ENCODE measurements at places on chromosomes 16 and 17.

GRCh38 chr17:74522381-74523105, 8.7 kb downstream of the CD300LB start:
- DNase-seq = no peak

GRCh38 chr17:74433421-74434121, 1.7 kb downstream of the GPRC5C start:
- no peak for DNase-seq

DNA sequence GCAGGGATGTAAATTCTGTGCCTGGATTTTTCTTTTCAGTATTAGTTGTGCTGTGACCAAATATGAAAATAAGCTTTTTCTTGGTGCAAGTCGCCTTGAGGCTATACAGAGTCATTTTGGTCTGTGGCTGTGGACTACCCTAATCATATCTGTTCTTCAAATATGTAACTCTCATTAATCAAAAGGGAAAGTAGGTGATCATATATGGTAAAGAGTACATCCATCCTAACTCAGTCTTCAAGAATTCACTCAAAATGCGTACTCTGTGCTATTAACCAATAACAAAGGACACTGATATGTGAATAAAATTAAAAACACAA, 2.6 kb downstream of the CPD start:
- DNase-seq = no peak

DNA sequence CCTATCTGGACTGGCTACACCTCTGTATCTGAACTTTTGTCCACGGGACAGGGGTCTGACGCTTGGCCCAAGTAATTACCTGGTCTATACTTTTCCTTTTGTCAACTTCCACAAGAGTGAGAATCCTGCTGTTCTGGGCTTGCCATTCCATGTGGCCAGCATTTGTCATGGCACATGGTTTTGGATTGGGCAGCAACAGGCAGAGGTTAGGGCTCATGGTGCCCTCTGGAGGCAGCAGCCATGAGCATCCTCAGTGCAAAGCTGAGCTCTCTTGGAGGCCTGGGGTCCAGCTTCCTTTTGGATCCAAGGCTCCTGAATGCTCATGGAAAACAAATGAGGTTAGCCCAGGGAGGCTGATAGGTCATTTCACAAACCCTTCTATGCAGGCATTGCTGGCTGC, 7.5 kb upstream of the EDC4 start:
- no peak for DNase-seq
